ENCODE measurements at places on chromosomes 5 and 9.

DNA sequence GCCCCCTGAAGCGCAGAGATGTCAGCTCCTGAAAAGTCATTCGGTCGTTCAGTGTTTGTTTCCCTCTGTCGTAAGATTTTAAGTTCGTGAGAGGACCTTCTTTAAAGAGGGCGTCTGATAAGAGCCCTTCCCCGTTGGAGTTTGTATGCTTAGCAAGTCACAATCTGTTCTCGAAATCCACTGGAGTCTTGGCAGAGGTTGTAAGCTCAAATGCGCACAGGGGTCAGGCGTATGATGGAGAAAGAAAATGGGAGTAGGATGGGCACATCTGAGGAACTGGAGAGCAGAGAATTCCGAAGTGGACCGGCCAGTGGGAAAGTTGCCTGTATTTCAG is 710 bp downstream of the HSD17B4 start:
- no peak for DNase-seq

- no peak for DNase-seq
Observed at GRCh38 chr5:139443831-139444453, 4.6 kb upstream of the DNAJC18 start.

GRCh38 chr5:84362061-84362720 is 22.5 kb downstream of the EDIL3 start:
- DNase-seq = no peak

DNA sequence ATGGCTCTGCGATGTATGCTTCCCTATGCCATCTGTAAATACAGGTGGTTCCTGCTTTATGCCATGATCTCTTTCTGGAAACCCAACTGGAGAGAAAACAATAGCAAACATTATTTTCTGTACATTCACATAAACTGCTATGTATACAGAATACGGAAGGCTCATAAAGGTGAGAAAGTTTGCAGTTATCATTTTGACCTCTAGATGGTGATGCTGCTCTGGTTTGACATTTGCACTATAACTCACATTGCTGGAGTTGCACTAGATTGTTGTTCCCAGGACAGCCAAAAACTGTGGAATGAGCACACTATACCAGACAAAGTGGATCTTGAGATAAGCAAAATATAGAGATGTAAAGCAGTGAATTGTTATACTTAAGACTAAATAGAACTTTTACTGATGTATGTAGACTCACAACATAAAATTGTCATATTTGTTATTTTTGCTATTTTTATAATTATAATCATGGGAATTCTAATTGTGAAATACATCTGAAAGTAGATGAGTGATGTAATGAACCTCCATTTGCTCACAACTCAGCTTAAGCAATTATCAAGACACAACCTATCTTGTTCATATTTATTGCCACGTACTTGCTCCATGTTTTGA is 246.5 kb downstream of the PTPRD start:
- peak; percentile 23 for DNase-seq

DNA sequence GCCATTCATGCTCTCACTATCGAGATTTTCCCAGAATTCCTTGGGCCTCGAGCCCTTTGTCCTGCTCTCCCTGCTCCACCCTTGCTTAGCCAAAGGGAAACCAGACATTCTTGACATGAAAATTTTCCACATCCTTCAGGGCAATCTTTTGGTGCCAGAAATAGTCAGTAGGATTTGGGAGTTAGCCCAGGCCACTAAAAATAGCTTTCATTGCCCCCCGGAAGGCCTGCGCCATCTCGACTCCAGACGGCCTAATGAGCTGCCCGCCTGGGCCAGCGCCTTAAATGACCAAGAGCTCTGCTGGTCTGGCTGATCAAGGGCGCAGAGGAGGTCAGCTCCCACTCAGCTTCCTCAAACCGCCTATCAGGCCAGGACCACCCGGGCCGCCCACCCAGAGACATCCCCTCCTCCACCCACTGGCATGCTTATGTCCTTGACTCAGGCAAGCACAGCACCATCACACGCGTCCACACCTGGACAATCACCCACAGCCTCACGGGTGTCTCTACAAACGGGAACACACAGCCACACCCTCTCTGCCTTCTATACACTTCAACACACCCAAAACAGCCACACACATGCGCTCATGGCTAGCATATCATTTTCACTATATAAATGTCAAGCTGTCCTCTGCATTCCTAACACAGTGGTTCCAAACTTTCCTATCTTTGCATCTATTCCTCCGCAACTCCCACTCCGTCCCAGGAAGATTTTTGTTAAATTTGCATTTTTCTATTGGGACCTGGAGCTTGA is 20.9 kb downstream of the DUSP1 start:
- DNase-seq = no peak

DNA sequence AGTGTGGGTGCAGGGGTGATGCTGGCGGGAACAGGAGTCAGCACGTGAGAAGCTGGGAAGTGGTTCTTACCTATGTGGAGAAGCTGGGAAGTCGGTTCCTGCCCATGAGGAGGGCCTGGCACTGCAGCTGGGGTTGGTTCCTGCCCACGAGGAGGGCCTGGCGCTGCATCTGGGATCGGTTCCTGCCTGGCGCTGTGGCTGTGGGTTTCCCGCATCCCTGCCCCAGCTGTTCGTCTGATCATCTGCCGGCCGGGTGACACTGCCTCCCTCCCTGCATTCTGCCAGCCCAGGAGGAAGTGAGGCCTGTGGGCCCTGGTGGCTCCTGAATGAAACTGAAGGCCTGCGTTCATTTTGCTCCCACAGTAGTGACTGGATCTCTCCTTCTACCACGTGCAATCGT is 5.1 kb downstream of the OBP2A start:
- no peak for DNase-seq

DNA sequence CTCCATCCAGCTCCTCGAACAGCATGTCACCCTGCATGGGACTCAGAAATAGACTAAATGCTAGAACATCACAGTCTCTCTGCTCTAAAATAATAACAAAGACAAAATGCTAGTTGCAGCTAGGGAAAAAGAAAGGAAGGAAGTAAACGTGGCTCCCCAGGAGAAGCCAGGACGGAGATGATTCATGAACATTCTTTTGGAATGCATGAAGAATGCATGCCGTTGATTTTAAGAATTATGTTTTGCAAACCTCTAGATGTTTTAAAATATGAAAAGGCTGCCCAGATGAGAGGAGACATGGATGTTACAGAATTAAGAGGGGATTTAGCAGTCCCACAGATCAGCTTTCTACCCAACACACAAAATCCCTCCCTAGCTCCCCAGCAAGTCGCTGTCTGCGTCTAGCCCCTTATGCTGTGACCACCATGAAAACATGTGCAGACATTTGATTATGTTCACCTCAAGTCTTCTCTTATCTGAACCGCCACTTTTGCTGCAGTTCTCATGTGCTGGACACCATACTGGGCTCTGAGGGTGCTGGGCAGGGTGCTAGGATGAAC is 139.4 kb upstream of the LMX1B start:
- DNase-seq = no peak

GRCh38 chr5:82151204-82151603 is 127.0 kb downstream of the RPS23 start:
- no peak for DNase-seq

DNA sequence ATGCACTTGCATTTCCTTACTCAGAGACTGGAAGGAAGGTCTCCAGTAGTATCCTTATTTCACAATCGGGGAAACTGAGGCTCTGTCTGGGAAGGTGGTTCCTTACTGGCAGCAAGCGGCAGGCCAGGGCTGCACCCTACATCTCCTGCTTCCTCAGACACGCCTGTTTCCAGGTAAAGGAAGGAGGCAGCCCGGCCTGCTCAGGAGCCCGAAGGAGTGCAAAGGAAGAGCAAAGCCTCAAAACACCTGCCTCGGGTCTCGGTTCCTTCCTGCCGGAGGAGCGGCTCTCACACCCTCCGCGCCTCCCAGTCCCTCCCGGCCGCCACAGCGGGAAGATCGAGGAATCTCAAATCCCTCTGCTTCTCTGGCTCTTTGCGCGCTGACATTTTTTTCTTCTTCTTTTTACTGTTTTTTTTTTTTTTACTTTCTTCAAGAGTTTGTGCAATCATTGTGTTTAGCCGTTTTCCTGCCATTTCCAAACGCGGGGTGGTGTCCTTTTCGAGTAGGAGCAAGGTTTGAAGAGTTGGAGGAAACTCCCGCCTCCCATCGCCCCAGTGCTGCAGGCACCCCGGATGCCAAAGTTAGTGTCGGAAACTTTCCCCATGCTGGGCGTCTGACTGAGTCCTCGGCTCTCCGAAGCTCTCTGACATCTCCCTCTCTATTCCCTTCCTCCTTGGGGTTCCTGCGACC is 1.0 kb downstream of the GGTA1 start:
- DNase-seq = no peak

GRCh38 chr5:116476897-116477537 is 97.6 kb downstream of the SEMA6A start:
- no peak for DNase-seq

DNA sequence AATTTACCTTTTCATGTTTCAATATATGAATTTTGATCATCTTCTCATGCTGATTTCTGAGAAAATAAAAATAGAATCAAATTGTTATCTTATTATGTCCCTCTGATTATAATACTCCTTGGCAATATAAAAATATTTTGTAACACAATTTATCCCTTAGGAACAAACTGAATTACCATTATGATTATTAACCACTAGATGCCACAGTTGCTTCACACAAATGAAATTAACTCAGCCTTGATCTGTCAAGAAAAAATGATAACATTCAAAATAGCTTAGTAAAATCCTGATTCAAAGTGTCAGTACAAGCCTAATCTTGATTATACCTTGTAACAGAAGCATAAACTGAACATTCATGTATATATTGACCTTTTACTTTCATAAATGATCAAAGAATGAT is 4.8 kb upstream of the CHSY3 start:
- no peak for DNase-seq
